ENCODE measurements at places on chromosomes 13 and 19.
A peak's percentile ranks its signal among the peaks of the same experiment; 100 is the strongest.

GRCh38 chr13:95338905-95339304 lies 37.7 kb upstream of the ABCC4 start:
- no peak for DNase-seq

DNA sequence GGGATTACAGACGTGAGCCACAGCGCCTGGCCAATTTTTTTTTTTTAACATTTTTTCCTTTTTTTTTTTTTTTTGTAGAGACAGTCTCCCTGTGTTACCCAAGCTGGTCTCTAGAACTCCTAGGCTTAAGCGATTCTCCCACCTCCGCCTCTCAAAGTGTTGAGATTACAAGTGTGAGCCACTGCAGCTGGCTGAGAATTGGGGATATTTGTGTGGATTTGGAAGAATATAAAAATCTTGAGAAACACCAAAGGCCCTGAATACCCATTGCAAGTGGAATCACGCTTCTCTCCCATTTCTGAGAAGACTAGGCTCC lies 79.9 kb upstream of the ABCC4 start:
- no peak for DNase-seq

DNA sequence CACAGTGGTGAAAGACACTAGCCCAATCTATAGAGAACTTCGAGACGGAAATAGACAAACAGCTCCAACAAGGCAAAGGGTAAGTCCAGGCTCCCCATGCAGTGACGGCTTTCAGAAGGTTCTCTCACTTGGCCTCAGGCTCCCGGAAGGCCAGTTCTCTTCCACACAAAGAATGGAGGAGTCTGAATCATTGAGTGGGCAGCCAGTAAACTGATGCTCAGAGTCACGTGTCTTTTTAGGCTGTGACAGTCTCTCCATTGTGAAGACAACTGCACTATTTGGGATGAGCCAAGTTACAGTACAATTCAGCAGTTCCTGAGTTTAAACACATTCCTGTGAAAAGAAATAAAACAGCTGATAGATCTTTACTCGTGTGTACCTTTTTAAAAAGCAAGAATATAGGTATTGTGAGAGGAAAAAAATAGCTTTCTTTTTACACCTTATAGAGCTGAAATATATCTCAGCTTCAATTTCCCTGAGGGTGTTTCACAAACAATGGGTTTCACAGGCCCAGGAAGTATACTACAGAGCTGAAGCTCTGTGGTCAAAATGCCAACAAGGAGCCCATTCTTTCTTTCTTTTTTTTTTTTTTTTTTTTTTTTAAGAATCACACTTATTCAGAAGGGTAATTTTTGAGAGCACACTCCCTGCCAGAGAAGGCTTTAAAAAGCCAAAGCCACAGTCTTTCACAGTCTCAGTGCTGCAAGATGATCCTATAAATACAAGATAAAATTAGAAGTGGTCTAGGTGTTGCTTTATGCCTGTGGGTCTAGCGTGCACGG lies 135.1 kb downstream of the FREM2 start:
- DNase-seq = no peak

- no peak for DNase-seq
These were observed 2.0 kb downstream of the LRRC4B start for GRCh38 chr19:50565984-50566903.

GRCh38 chr19:43471091-43471490 lies 5.7 kb upstream of the LYPD3 start:
- no peak for DNase-seq

GRCh38 chr13:40070357-40070756 lies 414.9 kb downstream of the COG6 start:
- no peak for DNase-seq

GRCh38 chr13:100203696-100204367 lies 114.9 kb downstream of the PCCA start:
- DNase-seq = no peak

GRCh38 chr19:4010808-4011110 lies 3.2 kb downstream of the PIAS4 start:
- DNase-seq = no peak

DNA sequence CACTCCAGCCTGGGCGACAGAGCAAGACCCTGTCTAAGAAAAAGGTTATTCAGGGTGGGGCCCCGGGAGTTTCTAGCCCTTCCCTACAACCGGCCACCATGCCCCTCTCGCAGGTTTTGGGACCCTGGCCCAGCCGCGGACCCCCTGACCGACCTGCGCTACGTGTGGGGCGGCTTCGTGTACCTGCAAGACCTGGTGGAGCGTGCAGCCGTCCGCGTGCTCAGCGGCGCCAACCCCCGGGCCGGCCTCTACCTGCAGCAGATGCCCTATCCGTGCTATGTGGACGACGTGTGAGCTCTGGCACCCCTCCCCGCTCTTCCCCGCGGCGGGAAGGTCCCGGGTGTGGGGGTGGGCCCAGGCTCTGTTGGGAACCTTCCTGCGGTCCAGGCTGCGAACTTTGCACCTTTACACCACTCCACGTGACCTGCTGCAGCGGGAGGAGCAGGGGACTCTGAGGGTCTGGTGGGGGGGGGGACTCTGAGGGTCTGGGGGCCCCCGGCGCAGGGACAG lies 6.3 kb downstream of the ABCA7 start:
- DNase-seq = no peak

- DNase-seq = no peak
These were observed 26.9 kb downstream of the GGACT start for GRCh38 chr13:100561599-100562204.

DNA sequence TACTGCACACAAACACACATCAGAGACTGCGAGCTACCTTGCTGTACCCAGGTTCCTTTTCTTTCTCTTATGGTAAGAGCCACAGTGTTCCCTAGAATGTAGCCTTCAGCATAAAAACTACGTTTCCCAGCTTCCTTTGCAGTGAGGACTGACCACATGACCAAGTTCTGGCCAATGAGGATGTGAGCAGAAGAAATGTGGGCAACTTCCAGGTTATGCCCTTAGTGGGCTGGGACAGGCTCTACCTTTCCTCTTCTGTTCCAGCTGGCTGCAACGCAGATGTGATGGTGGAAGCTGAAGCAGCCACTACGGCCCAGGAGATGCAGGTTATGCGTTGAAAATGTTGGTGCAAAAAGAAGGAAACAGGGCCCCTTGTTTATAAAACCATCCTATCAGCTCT lies 27.5 kb downstream of the VRK3 start:
- DNase-seq = peak; percentile 19

DNA sequence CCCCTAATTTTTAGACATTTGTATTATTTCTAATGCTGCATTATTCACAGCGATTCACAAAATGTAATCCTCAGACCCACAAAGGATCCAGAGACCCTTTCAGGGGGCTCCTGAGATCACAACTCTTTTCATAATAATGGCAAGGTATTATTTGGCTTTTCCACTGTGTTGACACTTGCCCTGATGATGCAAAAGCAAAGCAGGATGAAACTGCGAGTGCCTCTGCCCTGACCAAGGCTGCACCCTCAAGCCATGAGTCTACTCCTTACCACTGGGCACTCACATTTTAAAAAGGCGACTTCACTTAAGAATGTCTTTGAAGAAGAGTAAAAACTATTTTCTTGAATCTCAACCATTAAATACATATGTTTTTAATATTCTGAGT lies 11.4 kb downstream of the ELF1 start:
- DNase-seq = no peak

DNA sequence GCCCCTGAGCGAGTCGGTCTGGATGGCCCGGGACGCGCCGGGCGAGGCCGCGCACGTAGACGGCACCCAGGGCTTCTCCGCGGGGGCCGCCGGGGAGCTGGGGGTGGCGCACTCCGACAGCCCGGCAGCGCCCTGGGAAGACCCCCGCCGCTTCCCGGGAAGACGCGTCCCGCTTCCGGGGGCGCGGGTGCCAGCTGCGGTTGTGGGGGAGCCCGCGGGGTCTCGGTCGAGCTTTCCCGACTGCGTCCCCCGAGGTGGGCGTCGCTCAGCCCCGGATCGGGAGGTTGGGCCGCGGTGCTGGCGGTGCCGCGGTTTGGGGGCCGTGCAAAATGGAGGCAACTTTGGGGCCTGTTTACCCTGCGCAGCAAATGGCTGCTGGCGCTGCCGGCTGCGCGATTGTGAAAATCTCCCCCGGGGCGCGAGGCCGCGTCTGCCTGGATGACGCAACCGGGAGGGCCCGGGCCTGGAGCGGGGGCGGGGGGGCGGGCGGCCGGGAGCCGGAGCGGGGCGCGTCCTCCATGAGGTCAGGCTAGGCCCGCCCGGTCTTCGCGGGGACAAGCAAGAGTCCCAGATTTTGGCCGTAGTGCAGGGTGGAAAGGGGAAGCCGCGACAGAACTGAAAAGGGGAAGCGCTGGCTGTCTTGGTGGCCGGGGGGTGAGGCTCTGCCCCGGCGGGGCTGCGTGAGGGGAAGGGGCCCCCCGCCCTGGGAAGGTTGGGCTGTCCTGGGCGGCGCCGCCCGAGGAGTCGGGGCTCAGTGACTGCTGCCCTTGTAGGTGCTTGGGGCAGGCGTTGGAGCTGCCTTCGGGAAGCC lies 11.3 kb downstream of the PEAK3 start:
- DNase-seq = peak; percentile 51

All from endothelial cell (in vitro differentiated cells).